ENCODE measurements at places on chromosomes 7 and 10.

DNA sequence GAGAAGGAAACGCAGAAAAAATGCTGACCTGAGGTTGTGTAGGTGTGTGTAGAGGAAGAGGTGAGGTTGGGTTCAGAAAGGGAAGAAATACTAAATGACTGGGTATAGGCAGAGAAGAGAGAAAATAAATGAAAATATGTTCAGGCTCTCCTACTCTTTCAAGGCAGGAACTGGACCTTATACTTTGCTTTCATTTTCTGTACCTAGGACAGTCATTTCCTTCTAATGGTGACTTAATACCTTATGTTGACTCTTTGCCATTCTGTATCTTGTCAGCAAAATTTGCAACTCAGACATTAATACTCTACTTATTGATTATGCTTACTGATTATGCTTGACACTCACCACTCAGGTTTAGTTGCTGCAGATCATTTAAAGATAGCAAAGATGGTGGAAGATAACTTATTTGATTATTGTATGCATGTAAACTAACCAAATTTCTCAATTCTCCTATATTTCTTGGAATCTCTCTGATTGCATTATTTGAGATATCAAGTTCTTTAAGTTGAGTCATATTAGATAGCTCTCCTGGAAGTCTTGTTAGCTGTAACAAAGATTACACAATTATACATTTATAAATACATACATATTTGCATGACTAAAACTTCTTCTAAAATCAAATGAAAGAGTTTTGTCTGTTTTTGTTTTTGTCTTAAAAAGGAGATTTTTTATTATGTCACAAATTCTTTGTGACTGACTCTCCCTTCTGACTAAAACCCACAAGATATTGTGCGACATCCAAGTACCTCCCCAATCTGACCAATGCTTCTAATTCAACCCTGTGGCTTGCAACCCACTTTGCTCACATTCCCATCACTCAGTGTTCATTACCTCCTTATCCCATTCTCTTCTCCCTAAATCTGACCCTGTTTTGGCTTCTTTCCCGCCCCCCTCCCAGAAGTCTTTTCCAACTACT lies 20.0 kb downstream of the LRRD1 start:
- DNase-seq: no peak

GRCh38 chr10:87608756-87609155 lies 50.9 kb upstream of the PAPSS2 start:
- DNase-seq: no peak

DNA sequence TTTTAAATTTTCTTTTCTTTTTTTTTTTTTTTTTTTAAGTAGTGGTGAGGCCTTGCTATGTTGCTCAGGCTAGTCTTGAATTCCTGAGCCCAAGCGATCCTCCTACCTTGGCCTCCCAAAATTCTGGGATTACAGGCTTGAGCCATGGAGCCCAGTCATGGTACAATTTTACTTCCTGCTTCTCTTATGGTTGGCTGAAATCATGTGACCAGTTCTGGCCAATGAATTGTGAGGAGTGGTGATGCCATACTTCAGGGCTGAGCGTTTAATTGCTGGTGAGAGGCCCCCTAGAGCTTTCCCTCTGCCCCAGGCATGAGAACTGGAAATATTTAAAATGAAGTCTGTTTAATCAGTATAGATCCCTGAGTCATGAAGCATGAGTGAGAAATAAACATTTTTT lies 22.2 kb upstream of the BAIAP2L1 start:
- no peak for DNase-seq

- DNase-seq: no peak
These were observed 533.0 kb upstream of the GALNT17 start for GRCh38 chr7:70598976-70599375.

- DNase-seq: no peak
These were observed 39.4 kb downstream of the IGF2BP3 start for GRCh38 chr7:23430893-23431259.

DNA sequence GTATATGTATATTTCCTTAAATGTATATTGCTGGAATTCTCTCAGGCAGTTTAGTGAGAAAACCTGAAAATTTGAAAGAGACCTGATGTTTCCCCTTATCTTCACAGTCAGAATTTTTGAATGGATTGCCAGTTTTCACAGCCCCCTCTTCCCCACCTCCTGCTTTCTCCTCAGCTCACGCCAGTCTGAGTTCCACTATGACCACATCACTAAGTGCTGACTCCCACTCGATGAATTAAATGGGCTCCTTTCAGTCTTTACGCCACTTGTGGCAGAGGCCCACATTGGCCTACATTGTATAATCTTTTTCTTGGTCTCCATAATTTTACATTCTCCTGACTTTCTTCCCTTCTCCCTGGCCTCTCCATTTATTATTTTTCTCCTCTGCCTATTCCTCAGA lies 3.1 kb upstream of the CLEC5A start:
- no peak for DNase-seq

DNA sequence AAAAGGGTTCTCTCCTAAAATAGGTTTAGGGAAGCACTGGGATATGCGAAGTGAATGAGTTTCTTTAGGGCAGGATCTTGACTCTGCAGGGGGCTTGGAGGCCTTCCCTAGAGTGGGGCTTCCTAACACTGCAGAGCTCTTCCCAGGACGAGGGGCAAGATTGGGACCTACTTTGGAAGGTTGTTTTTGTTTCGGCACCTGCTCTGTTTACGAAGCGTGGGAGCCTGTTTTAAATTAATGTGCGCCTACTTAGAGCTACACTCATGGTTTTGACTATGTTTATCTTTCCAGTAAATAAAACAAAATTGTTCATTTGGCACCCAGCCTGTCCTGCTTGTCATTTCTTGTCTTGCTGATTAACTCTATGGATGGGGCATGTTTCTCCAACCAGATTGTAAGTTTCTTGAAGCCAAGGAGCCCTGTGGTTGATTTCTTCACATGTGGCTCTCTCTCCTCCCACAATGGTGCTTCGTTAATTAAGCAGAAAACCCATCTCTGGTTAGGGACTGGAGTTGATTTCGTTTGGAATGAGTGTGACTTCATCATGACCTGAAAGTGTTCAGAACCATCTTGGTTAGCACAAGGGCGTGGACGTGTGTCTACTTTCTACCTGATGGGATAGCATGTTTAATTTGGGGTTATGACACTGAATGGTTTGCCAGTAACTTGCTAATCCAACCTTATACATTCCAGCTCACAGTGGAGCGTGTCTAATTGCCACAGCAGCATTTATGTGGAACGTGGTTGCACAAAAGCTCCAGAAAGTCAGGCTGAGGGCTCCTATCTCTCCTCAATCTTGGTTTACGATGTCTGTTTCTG lies 98.1 kb downstream of the TCF7L2 start:
- no peak for DNase-seq

DNA sequence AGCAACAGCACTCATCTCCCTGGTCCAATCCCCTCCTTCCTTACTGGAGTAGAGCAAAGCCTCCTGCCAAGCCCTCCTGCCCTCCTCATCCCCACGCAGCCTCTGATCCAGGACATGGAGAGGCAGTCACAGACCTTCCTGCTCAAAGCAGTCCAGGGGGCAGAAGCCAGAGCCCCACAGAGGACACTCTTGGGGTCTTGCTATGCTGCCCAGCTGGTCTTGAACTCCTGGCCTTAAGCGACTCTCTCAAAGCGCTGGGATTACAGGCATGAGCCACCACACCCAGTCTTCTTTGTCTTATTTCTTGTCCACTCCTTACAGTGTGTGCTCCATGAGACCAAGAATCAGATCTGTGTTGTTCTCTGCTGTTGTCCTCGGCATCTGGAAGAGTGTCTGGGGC lies 26.6 kb upstream of the MNX1 start:
- DNase-seq: no peak

- DNase-seq: no peak
These were observed 49.1 kb downstream of the STAM start for GRCh38 chr10:17693009-17693408.

GRCh38 chr7:18201350-18201749 lies 173.7 kb upstream of the PRPS1L1 start:
- DNase-seq: no peak

- DNase-seq: no peak
These were observed 239.2 kb downstream of the GPAM start for GRCh38 chr10:111944331-111944730.

- DNase-seq: no peak
These were observed 67.6 kb downstream of the TMEM130 start for GRCh38 chr7:98802088-98802780.

GRCh38 chr7:155681663-155682062 lies 37.2 kb downstream of the RBM33 start:
- no peak for DNase-seq

- DNase-seq: peak; percentile 64
These were observed 245.9 kb downstream of the KCNMA1 start for GRCh38 chr10:77391605-77392235.

DNA sequence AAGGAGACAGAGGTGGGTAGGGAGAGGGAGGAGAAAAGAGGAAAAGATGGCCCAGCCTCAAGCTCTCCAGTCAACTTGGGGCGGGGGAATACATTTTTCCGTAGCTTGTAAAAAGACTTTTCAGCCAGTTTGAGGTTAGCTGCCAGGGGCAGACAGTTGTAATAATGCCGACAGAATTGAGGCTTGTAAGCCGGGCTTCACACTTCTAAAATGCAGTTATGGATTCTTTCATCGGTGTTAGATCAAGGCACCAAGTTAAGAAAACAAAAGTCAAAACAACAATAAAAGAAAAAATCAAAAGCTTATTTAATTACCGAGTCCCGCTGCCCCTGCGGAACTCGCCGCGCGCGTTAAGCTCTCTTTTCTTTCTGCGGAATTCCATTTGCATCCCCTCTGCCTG lies 448 bp upstream of the EVX1 start:
- DNase-seq: no peak

DNA sequence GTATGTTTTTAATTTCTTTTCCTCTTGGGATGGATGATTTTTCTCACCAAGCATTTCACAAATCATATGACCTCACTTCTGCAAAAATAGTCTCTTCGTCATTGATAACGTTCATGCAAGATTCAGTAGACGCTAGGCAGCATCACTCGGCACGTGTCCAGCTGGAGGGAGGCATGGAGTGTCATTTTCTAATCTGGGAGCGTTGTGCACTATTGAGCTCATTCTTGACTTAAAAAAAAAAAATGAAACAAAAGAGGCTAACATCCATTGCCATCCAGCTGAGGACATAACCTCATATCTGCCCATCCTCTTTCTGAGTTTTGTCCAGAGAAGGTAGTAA lies 56.2 kb downstream of the COL17A1 start:
- peak; percentile 88 for DNase-seq

GRCh38 chr10:59078978-59079377 lies 97.5 kb upstream of the PHYHIPL start:
- DNase-seq: no peak

DNA sequence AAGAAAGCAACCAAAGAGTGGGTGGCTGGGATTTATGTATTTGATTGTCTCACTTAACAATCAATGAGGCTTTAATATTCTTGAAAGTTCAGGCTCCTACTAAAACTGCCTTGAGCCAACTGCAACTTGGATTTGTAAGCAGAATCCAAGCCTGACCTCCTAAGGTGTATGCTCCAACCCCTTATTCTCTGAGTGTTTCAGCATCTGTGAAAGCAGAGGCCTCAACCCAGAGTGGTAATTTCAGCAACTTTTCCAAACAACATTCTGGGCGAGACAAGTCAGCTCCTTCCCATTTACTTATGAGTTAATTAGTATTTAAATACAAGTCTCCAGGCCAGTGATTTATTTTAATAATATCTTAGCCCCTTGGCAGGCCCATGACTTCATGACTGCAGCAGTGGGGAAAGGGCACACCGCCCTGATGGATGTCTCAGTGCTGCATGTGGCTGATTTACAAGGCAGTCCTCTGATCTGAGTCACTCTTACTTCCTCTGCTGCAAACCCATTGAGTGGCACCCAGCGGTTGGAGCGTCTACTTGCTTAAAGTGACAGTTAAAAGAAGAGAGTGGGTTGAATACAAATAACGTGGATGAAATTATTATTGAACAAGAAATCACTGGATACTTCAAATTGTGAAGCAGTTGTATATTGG lies 209.1 kb downstream of the TRIL start:
- DNase-seq: no peak
